ENCODE measurements at places on chromosomes 5 and 9.
A peak's percentile ranks its signal among the peaks of the same experiment; 100 is the strongest.

- no peak for DNase-seq
Measured at GRCh38 chr5:79042188-79042587, 27.3 kb downstream of the DMGDH start.

GRCh38 chr9:111298731-111299598 is 31.1 kb downstream of the OR2K2 start:
- DNase-seq: no peak

- DNase-seq: no peak
Measured at GRCh38 chr5:141490271-141490670, 1.4 kb downstream of the PCDHGC5 start.

DNA sequence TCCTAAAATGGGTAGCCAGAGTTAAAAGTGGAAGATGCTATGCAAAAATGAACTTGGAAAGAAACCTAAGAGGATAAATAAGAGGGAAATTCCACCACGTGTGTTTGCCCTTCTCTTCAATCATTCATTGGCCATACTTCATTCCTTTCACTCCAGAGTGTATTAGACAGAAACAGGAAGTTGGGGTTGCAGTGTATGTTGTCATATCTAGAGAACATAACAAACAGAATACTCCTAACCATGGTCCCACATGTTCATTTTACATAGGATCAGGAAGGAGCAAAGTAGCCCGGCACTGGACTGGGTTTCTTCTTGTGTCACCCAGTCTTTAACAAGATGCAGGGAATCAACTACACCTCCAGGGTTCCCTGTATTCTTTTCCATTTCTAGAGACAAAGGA is 7.6 kb upstream of the GPBP1 start:
- no peak for DNase-seq

- no peak for DNase-seq
Measured at GRCh38 chr5:121292664-121293063, 559.0 kb upstream of the FTMT start.

DNA sequence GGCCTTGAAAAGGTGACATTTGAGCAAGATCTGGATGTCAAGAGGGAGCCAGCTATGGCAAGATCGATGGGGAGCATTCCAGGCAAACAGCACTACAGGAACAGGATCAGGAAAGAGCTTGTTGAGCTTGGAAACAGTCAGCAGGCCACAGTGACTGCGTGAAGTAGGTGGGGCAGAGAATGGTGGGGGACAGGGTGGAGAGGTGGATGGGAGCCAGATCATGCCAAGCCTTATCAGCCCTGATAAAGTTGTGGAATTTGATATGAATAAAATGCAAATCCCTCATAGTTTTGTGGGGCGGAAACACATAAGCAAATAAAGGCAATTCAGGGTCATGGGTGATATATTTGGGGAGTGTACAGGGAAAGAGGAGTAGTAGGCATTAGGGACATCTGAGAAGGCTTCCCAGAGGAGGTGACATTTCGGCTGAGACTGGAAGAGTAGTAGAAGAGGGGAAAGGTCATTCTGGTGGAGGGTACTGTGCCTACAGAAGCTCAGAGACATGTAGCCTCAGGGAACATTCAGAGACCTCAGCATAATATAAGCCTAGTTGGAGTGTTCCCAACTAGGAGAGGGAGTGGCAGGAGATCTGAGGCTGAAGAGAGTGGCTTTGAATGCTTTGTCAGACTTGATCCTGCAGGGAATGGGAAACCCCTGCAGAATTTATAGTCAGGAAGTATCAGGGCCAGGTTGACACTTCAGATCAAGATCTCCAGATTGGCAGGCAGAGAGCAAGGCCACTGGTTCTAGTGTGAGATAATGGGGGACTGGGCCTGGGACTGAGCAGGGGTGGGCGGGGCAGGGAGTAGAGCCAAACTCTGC is 9.7 kb upstream of the CYSTM1 start:
- DNase-seq: no peak

DNA sequence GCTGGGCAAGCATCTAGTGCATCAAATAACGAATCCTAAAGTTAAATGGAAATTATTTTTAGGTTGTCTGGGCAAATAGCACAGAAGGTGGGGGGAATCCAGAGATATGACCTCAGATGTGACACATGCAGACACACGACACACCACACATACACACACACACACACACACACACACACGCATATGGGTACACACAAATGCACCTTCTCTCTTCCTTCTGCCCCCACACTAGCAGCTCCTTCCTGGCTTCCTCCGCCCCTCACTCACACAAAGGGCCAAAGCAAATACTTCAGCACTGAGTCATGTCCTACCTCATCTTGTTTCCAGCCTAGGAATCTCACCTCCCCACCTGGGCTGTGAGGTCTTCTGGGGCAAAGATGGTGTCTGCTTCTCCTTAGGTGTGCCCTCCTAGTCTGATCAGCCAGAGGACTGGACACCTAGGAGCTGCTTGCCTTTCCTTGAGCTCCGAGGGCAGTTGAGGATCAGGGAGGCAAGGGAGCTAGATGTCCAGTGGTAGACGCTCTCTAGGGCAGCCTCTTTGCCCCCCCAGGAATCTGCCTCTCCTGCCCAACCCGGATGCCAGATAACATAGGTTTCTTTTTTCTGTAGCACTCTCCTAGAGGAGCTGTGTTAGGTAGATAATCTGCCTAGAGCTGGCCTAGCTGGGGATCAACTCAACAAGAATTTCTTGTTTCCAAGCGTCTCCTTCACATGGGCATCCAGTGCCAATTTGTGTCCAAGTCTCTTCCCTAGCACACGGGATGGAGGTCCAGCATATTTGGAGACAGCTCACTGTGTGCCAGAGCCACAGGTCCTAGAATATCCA is 14.3 kb upstream of the JADE2 start:
- DNase-seq: peak; percentile 54

DNA sequence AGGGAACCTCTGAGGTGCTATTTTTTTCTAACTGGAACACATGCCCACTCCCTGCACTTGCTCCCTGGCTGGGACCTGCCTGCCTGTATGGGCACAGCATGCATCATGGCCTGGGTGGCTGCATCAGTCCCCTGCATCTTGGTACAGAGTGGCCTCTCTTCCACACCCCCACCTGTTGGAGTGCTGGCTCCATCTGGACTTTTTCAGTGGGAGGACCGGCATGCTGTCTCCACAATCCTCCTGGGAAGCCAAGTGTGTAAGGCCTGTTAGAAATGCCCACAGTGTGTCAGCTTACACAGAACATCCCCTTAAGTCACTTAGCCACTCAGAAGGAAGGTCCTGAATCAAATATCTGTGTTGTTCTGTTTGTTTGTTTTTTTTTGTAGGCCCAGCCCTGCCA is 102.9 kb downstream of the MARCHF3 start:
- DNase-seq: no peak

DNA sequence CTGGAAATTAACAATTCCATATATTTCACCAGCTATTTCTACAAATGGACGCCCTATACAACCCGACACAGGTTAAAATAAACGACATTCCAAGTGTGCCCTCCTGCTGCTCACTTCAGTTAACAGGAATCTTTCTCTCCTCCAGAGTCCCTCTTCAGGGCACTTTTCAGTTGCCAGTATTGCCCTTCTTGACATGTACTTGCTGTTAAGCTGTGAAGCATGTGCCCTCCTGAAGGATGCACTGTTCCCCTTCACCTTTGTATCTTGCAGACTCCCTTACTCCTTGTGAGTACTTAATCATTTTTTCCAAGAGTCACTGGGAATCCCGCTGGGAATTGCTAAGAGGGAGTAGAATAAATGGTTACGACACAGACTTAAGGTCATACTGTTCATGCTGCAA is 364.1 kb downstream of the CTNND2 start:
- no peak for DNase-seq

DNA sequence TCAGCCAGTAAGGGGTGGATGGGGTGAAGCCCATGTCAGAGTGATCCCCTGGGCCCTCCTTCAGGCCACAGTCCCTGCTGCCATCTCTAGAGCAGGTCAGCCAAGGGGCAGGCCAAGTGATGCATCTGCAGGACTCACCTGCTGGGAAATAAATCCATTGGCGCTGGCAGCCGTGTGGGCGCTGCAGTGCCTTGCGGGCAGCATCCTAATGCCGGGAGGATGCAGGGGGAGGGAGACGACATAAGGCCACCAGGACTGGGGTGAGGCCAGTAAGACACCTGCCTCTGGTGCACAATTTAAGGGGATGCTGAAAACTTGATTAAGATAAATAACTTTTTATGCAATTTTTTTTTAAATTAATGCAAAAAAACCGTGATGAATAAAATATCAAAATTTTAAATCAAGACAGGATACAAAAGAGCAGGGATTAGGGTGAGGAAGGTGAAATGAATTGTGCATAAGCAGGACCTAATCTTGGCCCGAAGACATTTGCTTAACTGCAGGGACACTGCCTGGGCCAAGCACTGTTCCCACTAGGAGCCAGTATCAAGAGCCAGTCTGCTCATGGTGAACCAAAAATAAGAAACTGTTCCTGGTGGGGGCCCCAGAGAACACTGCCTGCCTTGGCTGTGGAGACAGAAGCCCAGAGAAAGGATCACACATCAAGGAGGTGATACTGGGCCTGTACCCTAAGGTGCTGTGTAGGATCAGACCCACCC is 67.5 kb upstream of the CPLX2 start:
- DNase-seq: no peak

GRCh38 chr9:29657821-29658220 is 2084.5 kb upstream of the C9orf72 start:
- DNase-seq: no peak

GRCh38 chr5:109589986-109590385 is 99.7 kb upstream of the MAN2A1 start:
- DNase-seq: no peak

GRCh38 chr5:88675168-88675707 is 207.7 kb downstream of the MEF2C start:
- DNase-seq: no peak

DNA sequence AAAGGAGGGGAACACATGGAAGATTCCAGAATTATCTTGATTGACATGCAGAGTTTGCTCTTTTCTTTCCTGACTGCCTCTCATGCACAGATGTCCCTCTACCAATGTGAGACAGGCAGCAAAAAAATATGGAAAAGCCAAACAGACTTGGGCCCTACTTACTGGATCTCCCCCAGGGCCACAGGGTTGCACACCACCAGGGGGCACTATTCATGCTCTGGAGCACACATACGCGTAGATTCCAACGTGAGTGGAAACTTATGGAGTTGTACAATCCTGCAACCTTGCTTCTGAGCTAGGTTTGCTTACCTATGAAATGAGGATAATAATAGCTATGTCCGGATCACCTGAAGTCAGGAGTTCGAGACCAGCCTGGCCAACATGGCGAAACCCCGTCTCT is 319.5 kb downstream of the ARHGEF28 start:
- peak; percentile 12 for DNase-seq

DNA sequence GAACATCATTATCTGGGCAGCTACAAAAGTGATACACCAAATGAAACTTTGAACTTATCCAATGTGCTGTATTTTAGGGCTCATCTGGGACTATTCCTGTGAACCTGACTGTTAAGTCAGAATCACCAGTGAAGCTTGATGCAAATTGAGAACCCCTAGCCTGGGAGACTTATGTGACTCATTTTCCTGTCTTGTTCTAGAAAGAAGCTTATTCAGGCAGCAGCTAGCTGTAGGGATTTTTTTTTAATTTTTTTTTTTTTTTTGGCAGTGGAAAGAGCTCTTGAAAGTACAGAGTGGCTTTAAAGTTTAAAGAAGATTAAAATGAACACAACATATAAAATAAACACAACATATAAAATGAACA is 81.1 kb upstream of the TNFAIP8 start:
- no peak for DNase-seq

- no peak for DNase-seq
Measured at GRCh38 chr5:140875085-140876065, at the start of gene PCDHA12. Gene PCDHA12, plus strand, starts transcription at chr5:140875308. Its CDS starts 165 bp downstream, at chr5:140875473.

DNA sequence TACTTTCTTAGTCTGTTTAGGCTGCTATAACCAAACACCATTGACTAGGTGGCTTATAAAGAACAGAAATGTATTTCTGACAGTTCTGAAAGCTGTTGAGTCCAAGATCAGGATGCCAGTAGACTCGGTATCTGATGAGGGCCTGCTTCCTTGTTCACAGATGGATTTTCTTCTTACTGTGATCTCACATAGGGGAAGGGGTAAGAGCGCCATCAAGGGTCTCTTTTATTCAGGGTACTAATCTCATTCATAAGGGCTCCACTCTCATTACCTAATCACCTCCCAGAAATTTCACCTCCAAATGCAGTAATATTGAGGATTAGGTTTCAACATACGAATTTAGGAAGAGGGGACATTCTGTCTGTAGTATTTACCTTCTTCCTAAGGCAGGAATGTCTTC is 384.0 kb upstream of the DMAC1 start:
- DNase-seq: no peak

GRCh38 chr9:83623679-83624076 is 735 bp downstream of the IDNK start:
- no peak for DNase-seq

Data from activated CD4-positive, alpha-beta T cell treated with anti-CD3 and anti-CD28 coated beads for 24 hours (primary cell).